ENCODE measurements at places on chromosomes 4 and X.

GRCh38 chrX:123698979-123699520 is 33.8 kb downstream of the THOC2 start:
- DNase-seq = no peak

DNA sequence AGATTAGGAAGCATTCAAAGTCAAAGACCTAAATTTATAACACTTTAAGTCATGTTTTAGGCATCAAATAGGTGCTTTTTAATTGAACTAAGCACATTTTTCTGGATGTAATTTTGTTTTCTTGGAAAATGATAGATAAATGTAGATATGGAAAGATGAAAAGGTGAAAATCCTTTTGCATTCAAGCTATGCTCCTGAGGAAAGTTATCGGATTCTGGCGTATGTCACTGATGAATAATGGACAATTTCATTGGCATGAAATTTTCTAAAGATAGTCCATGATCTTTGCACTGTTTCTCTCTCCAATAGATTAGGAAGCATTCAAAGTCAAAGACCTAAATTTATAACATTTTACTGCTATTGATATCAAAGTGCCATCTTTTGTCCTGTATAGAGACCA is 444.2 kb upstream of the PABPC4L start:
- DNase-seq = no peak

- no peak for DNase-seq
Measured at GRCh38 chrX:111868726-111869638, 7.0 kb upstream of the TRPC5OS start.

- no peak for DNase-seq
Measured at GRCh38 chr4:126687655-126688358, 945.0 kb upstream of the INTU start.

- no peak for DNase-seq
Measured at GRCh38 chr4:2354118-2354517, 64.3 kb downstream of the ZFYVE28 start.

DNA sequence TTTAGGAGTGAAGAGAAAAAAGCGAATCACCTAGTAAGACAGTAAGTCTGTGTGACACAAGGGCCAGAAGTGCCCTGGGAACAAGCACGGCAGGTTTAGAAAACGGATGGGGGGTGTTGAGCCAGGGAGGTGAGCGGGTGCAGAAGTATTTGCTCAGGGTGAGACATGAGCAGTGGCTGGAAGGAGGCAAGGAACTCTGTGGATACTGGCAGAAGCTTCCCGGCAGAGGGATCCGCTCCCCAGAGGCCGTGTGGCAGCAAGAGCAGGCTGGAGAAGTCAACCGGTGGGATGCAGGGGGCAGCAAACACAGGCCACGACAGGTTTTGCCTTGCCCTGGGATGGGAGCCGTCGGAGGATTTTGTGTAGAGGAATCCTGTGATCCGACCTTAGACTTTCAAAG is 2.3 kb upstream of the UVSSA start:
- no peak for DNase-seq

DNA sequence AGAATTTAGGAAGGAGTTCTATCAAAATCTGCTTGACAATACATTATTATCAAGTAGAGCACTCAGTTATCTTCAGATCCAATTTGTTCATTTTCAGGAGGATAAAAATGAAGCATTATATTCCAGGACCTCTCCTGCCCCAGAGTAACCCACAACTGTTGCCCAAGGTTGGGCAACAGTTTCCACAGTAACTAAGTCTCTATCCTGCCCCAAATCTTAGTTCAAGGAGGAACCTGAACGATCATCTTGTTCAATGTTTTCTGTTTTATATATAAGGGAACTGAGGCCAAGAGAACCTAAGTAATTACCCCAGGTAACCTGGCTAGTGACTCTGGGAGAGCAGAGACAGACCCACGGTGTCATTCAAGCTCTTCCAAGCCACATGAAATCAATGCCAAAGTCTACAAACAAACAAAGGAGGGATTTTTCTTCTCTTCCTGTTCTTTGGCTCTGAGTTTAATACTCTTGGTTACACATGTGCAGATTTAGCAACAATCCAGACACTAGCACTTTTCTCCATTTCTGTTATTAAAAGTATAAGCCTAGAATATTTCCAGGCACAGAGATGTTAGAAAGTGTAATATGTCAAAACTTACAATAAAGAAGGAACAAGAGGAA is 105.6 kb downstream of the C4orf51 start:
- DNase-seq = no peak

GRCh38 chr4:15928883-15929282 is 9.7 kb downstream of the FGFBP1 start:
- DNase-seq = no peak

GRCh38 chr4:19030536-19030935 is 1009.0 kb upstream of the LCORL start:
- DNase-seq = no peak

DNA sequence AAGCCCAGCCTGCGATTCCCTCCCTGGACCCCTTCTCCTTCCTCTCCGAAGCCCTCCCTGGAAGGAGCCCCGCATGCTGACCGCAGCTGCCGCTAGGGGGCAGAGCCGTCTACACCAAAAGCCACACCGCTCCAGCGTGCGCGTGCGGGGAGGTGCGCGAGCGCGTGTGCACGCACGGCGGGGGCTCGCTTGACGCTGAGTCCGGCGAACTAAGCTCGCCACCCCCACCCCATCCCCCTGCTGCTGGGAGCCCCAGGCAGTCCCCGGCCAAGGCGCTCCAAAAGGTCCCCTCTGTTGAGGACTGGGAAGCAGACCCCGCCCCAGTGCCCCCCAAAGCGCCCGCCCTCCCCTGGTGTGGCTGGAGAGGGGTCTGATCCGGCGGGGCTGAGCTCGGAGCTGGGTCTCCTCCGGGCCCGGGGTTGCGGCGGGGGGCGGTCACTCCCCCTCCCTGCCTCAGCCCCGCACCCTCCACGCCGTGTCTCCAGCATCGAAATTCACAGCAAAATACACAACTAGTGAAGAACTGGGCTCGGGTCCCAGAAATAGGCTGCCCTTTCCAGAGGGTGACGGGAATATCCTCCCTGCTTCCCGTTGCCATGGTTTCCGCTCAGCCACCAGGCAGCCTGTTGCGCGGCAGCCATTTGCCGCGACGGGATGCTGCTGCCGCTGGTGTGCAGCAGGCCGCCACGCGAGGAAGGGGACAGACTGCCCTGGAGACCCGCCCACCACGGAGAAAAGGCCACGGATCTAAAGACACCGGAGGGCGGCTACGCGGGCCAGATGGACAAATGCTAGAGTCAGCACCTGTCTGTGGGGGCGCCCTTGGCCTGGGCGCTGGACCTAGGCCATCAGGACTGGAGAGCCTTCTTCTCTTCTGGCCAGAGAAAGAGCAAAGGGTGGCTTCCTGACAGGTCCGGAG is 11.2 kb upstream of the CCNQ start:
- DNase-seq = peak; percentile 59

GRCh38 chr4:157220371-157220881 is at the start of gene GRIA2:
Gene GRIA2 (plus strand): TSS chr4:157220728. CDS start chr4:157221043, 315 bp downstream.
- DNase-seq = no peak

DNA sequence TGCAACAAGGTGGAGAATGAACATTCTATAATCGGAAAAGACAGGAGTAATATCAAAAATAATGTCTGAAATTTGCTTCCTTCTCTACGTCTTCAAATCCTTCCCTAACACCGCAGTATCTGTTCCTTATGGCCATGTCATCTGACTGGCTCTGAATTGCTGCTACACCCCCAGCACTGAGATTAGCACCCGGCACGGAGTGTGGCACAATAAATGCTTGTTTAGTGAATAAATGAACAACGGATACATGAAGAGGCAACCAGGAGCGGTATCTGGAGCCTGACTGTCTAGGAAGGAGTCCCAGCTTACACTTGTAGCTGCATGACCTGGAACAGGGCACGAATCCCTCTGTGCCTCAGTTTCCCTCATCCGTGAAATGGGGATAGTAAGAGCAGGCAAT is 164.3 kb downstream of the AFAP1 start:
- DNase-seq = no peak

DNA sequence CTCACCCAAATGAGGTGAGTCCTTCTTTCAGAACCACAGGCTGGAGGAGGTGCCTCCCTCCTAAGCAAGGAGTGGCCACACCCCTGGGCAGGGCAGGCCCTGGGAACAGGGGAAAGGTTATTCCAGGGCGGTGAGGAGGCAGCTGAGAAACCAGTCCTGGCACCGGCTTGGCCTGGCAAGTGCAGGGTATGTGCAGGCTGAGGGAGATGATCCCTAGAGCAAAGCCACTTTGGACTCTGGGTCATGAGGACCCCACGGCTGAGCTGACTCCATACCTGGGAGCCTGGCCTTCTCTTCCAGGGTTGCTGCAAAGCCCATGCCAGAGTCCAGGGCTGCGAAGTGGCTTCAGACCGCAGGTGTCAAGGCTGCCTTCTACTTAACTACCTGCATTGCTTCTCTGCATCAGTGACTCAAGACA is 49.5 kb upstream of the HELT start:
- no peak for DNase-seq

DNA sequence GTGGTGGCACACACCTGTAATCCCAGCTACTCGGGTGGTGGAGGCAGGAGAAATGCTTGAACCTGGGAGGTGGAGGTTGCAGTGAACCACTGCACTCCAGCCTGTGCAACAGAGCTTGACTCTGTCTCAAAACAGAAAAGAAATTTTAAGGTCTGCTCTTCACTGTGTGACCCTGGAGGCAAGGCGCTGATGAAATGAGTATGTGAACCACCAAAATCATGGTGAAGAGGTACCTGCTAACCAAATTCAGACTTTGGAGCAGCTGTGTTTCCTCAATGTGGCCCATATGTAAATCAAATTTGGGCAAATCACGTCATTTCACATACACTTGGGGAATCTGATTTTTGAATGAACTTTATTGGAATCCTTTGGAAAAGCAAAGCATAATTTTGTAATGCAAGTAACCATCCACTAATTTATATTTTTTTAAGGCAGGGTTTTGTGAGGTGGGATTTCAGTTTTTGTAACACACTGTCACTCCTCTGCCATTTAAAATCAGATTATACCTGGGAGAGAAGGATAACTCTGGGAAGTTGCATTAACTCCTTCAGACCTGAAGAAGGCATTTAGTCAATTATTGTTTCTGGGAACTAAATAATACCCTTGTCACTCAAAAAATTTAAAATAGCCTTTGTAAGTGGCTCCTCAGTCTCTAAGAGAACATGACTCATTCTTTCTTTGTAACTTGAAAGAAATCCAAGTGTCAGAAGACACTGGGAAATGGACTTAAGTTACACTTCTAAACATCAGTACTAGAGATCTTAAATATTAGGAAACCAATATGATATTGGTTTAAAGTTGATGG is 24.0 kb downstream of the DOCK11 start:
- DNase-seq = no peak

DNA sequence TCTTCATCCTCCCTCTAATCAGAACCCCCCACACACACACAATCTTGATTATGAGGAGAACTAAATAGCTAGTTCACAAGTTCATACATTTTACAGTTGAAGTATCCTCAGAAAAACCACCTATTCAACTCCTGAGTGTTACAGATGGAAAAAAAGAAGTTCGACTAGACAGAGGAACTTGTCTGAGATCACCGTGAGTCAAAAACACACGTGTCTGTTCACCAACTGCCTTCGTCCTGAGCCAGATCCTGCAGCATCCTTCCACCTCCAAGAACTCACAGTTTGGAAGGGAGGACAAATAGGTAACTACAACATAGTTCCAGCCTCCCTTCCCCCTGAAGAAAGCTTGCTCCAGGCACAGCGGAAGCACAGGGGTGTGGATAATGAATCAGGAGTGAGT is 19.0 kb upstream of the IRAK1 start:
- DNase-seq = no peak

DNA sequence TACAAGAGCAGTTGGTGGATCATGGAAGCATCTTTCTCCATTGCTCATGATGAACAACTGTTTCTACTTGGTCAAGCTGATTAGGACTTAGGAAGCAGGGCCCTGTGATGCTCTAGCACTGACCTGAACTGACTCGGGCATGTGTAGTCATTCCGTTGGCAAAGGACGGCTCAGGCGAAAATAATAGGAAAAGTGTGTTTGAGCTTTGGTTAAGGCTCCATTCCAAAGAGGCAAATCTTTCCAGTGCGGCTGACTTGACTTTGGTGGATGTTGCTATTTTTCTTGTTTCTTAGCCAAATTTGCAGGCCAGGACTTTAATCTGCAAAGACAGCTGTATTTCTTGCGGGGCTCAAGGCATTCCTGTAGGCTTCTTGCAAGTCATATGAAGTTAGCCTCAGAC is 39.5 kb downstream of the ZNF518B start:
- DNase-seq = no peak

Data from stimulated activated CD4-positive, alpha-beta T cell treated with anti-CD3 and anti-CD28 coated beads, Interleukin-1b, Interleukin-23, amount 100 ng/mL, for 1 hour (primary cell).